ENCODE measurements at places on chromosomes 2 and 18.

- no peak for DNase-seq
Observed at GRCh38 chr2:238108423-238109183, 8.5 kb downstream of the ESPNL start.

- no peak for DNase-seq
Observed at GRCh38 chr2:119440501-119440870, 8.8 kb downstream of the TMEM37 start.

DNA sequence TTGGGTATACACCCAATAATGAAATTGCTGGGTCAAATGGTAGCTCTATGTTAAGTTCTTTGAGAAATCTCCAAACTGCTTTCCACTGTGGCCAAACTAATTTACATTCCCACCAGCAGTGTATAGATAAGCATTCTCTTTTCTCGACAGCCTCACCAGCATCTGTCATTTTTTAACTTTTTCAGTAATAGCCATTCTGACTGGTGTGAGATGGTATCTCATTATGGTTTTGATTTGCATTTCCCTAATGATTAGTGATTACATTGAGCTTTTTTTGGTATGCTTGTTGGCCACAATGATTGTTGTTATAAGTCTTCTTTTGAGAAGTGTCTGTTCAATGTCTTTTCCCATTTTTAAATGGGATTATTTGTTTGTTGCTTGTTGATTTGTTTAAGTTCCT, 50.4 kb upstream of the EPAS1 start:
- DNase-seq, result no peak

DNA sequence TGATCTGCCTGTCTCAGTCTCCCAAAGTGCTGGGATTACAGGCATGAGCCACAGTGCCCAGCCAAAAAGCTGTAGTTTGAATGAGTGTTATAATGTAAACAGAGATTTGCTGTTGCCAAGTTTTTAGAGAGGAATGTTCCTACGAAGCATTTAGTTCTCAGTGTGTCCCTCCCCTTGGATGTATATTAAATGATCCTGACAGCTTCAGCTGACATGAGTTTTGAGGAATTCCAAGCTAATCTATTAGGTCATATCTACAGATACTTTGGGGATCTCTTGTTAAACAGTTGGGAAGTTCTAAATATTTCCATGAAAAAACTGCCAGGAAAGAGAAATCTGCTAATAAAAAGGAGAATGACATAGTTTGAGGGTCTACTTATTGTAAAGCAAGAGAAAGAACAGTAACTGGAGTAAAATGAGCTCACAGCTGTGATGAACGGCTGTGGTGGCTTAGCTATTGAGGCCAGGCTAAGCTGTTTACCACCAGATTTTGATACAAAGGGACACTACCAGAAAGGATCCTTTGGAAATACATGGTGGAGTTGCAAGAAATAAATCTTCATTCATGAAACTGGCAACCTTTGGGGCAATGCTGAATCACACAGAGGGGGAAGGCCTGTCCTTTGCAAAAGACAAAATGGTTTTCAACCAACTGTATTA, 2.6 kb upstream of the STON1 start:
- DNase-seq, result peak; percentile 58

- no peak for DNase-seq
Observed at GRCh38 chr18:47871288-47871687, 59.2 kb downstream of the SMAD2 start.

DNA sequence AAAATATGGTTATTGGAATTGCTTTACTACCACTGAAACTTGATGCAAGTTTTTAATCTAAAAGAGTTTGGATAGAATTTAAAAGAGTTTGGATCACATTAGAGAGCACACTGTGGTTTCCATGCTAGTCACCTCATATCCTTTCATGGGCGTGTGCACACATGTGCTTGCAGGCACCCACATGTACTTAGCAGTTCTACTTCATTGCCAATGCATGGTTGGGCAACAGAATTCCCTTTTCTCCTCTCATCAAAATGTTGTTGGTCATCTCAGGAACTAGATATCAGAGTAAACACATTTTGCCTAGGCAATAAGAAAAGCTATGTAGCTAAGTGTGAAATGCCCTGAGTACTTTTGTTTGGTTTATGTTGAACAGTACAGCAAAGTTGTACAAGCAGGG, 254.1 kb upstream of the RASGRP3 start:
- no peak for DNase-seq

- no peak for DNase-seq
Observed at GRCh38 chr2:127859712-127860085, 1.7 kb upstream of the POLR2D start.
